ENCODE measurements at places on chromosomes 7 and 10.

GRCh38 chr7:101688183-101688831, 59.2 kb upstream of the MYL10 start:
- peak; percentile 41 for DNase-seq

DNA sequence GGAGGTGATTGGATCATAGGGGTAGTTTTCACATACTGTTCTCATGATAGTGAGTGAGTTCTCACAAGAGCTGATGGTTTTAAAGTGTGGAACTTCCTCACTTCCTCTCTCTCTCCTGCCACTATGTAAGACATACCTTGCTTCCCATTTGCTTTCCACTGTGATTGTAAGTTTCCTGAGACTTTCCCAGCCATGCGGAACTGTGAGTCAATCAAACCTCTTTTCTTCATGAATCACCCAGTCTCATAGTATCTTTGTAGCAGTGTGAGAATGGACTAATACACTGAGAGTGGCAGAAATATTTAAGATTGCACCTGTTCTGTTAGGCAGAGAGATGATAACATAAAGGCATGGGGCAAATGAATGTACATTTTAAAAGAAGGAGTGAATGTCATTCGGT, 507.8 kb downstream of the SORCS3 start:
- no peak for DNase-seq

DNA sequence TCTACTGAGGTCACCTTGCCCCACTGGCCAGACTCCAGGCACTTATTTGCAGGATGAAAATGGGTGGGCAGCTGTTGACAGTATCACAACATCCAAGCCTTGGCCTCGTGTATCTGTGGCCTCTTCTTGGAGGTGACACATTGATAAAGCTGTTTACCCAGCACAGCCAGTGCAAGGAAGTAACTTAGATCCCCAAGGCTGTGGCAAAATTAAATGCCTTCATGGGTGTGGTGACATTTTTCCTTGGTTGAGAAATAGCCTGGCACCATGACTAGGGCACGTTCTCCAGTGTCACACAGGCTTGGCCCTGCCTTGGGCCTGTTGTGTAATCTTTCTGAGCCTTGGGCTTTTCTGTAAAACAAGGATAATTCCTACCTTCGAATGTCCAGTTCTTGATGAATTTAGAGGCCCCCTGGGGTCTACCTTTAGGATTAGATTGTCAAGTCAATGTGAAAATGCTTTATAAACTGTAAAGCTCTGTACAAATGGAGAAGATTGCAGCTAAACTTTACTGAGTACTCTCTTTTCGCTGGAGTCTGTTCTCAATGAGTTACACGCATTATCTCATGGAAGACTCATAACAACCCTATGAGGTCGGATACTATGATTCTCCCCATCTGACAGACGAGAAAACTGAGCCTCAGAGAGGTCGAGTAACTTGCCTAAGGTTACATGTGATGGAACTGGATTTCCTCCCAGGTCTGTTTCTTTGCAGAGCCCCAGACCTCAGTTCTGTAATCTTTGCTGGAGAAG, 46.7 kb upstream of the LOXL4 start:
- no peak for DNase-seq

DNA sequence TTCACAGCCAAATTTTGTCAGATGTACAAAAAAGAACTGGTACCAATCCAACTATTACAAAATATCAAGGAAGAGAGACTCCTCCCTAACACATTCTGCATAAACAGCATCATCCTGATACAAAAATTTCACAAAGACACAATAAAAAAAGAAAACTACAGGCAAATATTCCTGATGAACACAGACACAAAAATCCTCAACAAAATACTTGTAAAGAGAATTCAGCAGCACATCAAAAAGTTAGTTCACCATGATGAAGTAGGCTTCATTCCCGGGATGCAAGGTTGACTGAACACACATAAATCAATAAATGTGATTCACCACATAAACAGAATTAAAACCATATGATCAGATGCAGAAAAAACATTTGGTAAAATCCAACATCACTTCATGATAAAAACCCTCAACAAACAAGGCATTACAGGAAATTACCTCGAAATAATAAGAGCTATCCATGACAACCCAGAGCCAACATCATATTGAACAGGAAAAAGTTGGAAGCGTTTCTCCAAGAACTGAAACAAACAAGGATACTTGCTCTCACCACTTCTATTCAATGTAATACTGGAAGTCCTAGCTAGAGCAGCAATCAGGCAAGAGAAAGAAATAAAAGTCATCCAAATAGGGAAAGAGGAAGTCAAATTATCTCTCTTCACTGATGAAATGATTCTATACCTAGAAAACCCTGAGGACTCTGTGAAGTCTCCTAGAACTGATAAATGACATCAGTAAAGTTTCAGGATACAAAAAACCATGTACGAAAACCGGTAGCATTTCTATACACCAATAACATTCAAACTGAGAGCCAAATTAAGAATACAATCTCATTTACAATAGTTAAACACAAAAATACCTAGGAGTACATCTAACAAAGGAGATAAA, 223.1 kb downstream of the REEP3 start:
- DNase-seq, result no peak

GRCh38 chr7:22445140-22445743, 54.7 kb downstream of the STEAP1B start:
- no peak for DNase-seq

DNA sequence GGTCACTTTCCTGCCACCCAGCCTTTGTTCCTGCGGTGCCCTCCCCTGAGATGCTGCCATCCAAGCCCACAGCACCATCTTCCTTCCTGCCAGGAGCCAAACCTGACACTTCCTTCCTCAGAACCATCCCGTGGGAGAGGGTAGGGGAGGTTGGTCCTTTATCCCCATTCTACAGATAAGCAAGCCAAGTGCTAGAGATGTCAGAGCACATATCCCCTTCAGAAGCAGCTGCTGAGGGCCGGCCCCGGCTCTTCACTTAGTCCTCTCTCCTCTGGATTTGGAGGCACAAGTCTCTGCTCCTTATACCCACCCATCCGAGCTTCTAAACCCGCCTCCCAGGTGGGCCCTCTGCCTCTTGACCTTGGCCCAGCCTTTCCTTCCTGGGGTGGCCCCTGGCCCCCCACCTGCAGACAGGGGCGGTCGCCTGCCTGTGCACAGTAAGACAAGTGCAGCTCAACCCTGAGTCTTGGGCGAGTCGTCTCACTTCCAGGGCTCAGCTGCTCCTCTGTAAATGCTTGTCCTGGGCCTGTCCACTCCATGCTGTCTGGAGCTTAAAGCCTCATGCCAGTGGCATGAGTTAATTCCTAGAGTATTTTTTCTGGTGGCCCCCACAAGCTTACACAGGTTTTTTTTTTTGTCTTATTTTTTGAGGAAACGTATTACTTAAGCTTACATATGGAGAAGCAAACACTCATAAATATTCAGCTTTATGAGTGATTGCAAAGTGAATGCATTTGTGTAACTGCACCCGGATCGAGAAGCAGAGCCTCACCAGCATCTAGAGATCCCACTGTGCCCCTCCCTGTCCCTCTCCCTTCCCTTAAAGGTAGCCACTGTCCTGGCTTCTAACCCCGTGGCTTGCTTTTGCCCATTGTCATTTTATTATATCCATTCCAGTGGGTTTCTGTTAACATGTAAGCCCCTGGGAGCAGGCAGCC, 125.1 kb downstream of the CDH23 start:
- no peak for DNase-seq

DNA sequence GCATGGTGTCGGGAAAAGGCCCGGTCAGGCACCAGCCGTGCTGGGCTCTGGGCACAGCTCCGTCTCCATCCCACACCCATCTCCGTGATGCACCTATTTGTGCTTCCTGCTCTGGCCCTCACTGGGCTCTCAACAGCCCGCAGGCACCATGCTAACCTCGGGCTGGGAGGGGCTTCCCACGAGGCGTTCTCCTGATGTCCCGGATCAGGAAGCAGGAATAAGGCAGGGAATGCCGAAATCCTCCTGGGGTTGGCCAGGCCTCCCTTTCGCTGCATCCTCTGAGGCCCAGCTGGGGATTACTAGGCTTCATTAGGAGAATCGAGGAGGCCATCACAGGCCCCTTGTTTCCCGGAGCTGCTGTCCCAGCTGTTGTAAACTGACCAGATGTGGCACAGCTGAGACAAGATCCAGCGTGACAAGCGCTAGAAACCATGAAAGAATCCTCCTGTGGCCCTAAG, 72.0 kb downstream of the FAM53B start:
- DNase-seq, result no peak

DNA sequence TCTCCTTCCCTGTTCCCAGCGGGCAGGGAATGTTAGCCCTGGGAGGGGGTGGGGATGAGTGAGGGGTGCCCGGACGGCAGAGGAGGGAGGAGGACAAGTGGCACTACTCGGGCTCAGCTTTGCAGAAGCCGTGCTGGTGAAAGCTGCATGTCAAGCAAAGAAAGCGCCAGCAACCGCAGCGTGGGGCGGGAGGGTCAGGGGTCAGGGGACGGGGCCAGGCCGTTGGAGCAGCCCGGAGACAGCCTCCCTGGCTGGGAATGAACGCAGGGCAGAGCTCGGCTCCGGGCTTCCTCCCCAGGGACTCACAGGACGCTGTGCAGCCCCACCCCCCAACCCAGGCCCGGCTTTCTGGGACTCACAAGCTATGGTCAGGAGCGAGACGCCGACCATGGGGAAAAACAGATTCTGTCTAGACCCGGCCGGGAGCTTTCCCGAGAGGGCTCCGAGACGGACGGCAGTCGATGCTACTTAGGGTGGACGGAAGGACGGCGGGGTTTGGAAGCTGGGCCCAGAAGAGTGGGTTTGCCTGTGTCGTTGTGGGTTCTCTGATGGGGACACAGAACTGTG, 113.4 kb downstream of the VIPR2 start:
- no peak for DNase-seq

- DNase-seq, result no peak
Measured at GRCh38 chr10:114489521-114490310, 85.4 kb upstream of the AFAP1L2 start.

All from C1 segment of cervical spinal cord (tissue), 14 donors.